ENCODE measurements at places on chromosomes 11 and 22.

- DNase-seq: no peak
Observed at GRCh38 chr11:65525546-65526480, 930 bp downstream of the SCYL1 start.

GRCh38 chr22:37504964-37505363 lies 14.3 kb downstream of the CARD10 start:
- no peak for DNase-seq

DNA sequence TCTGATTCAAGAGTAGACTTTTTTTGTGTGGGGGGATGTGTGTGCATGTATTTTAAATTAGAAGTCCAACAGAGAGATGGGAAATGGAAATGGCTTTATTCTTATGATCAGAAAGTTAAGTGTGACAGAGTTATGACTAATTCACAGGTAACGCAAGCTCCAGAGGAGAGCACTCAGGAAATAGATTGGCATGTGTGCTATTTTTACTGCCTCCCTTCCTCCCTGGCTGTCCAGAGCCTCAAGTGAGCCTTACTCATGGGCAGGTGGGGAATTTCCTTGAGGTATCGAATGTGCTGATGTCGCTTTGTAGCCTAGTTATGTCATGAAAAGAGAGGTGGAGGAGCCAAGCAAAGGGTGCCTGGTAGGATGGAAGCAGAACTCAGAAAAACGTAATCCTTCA lies 70.3 kb upstream of the BDNF start:
- no peak for DNase-seq

- DNase-seq: no peak
Observed at GRCh38 chr11:76801736-76802135, 18.6 kb downstream of the TSKU start.

- DNase-seq: no peak
Observed at GRCh38 chr11:3194016-3194816, 24.4 kb downstream of the MRGPRG start.

DNA sequence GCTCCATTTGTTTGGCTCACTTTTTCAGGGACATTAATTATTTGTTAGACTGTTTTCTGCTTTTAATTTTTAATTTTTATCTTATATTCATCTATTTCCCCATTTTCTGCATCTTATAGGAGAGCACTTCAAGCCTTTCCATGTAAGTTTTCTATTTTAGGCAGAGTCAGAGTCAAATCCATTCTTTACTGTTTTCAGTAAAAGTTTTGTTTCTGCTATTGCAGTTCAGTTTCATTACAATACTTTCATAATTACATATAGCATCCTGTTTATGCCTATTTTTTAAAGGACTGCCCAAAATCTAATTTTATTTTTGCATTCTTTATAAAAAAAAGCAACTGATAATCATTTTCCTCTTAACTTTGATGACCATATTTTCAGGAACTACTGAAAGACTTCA lies 3.8 kb upstream of the OR10A5 start:
- DNase-seq: no peak

GRCh38 chr11:18495703-18496102 lies 31.0 kb downstream of the TSG101 start:
- DNase-seq: no peak

DNA sequence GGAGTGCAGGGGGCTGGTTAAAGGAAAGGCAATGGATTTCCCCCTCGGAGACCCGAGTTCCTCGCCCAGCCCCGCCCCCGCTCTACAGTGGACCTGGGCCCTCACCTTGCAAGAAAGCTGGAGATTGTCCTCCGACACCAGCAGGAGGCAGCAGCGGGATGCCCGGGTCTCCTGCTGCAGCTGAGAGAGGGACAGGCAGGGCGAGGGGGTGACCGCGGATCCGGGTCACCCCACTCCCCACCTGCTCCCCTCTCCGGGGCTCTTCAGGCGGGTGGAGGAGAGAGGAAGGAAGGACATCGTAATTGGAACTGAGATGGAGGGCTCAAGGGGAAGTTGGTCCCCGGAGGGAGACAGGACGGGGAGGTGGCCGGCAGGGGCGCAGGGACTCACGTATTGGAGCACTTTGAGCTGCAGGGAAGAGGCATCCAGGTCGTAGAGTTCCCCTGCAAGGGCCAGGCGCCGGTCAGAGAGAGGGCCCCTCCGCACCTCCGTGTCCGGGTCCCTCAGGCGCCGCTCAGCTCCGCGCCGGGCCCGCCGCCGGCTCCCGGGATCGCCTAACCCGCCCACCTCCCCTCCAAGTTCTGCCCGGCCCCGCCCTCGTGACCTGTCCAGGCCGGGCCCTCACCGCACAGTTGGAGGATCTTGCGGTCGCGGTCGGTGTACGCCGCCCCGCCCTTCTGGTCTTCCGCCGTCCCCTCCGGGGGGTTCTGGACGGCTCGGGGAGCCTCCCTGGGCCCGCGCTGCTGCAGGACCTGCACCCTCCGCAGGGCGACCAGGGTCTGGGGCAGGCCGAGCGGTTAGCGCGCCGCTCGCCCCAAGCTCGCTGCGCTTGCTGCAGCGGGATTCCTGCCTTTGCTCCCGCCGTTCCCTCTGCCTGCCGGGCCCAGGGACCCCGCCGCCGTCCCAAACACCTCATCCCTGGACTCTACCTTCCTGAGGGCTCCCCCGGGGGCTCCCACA lies 84.1 kb downstream of the PDE2A start:
- peak; percentile 24 for DNase-seq

DNA sequence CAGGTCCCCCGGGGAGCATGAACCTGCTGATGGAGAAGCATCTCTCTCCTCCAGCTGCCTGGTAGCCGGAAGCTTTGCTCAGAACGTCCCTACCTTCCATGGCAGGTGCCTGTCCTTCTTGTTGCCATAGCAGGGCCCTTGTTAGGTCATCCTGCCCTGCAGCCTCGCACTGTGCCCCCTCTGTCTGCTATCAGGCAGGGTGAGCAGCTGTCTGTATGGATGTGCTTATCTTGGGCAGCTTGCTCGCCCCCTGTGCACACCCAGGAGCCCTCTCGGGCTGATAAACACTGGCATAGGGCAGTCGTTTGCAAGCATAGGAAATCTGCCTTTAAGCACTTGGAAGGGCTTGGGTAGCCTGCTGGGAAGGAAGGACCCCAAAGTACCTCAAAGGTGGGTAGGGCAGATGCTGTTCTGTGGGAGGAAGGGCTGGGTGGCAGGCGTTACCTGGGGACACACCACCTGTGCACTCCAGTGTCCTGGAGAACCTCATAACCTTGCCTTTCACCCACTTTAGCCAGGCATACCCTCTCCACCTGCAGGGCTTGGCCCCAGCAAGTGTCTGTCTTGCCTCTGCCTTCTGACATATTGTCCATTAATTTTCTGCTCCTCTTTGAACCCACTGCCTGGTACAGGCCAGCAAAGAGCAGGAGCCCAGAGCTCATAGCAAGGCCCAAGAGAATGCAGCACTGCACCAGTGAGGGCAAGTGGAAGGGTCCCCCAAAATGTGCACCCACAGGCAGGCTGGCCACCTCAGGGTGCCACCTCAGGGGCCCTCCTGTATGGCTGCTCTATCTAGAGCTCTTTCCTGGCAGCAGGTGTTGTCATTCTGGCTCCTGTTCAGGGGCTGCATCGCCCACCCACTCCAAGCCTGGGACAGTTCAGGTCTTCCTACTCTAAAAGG lies 8.0 kb upstream of the COMT start:
- no peak for DNase-seq
